Activated CD8-positive, alpha-beta memory T cell treated with anti-CD3 and anti-CD28 coated beads for 1 hour (primary cell): ENCODE measurements at places on chromosomes 11 and 22.

GRCh38 chr11:42802201-42802899, 509.4 kb upstream of the API5 start:
- no peak for DNase-seq

DNA sequence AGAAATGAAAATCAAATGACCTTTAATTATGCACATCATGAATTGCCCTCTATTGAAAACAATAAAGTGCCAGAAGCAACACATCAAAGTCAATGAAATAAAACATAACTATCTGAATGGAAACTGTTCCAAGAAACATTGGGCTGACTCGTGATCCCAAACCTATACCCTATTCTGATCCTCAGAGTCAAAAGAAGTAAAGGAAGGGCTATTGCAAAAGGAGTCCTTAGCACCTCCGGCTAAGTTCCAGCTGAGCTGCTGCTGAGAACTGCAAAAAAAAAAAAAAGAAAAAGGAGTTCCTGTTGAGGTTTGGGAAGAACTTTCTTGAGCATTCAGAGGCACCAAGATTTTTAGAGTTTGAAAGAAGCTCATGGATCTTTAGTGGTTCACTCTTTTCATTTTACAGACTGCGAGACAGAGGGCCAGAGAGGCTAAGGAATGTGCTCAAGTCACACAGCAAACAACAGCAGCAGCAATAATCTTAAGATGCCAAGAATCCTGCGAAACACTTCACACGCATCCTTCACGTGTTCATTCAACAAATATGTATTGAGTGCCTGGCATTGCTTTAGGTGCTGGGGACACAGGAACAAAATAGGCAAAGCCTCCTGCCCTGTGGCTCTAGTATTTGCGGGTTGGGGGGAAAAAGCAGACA, 841 bp upstream of the TMPRSS13 start:
- DNase-seq, result no peak

GRCh38 chr11:104992781-104993180, 24.4 kb upstream of the CASP4 start:
- DNase-seq, result no peak

DNA sequence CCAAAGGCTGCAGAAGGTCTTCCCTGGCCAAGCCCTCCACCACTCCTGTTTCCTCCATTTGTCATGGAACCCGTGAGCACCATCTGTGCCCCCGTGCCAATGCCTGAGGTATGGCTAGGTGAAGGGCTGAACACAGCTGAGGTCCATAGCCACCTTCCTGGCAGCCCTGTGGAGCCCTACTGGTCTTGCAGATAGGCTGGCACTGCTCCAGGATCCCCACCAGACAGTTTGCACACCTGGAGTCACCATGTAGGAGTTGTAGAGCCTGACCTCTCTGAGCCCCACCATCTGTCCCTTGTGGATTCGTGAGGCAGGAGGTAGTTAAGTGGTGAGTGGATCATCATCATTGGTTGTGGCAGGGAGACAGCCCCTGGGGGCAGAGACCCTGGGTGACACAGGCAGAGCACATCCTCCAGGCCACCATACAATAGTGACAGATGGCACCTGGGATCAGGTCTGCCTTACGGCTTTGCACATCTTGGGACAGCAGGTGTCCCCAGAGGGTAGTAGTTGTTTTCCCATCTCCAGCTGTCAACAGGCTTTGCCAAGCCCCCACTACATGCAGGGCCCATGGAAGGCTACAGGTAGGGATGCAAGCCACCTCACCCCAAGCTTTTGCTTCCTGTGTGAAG, 52.5 kb upstream of the SUSD2 start:
- DNase-seq, result no peak

DNA sequence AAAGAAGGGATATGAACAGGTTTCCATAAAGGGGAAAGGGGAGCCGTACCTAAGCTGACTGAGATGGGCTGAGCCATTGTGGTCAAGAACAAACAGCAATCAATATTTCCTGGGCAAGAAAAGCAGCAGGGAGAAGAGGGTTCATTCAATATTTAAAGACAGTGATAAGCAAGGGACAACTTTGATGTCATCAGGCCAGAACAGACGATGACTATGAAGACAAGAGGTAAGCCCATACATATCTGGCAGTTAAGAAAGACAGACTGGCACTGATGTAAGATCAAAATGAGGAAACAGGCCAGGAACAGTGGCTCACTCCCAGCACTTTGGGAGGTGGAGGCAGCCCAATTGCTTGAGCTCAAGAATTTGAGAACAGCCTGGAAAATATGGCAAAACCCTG, 2.4 kb downstream of the OR5A2 start:
- no peak for DNase-seq

GRCh38 chr11:67253872-67254624, 12.2 kb upstream of the GRK2 start:
- no peak for DNase-seq

DNA sequence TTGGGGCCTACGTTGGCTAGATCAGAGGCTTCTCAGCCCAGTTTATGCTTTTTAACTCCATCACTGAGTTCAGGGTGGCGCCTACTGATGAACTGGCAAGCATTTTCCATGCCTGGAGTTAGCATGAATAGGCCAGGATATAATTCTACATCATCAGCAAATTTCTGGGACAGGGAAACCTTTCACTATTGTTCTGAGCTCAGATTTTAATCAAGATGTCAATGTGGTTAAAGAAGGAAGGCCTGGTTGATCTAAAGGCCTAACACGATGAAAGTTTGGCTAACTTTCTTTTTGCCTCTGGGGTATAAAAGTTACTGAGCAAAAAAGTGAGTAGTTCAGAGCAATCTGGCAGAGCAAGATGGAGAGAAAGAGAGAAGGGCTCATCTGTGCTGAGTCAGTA, 21.7 kb upstream of the IFITM3 start:
- DNase-seq, result no peak

DNA sequence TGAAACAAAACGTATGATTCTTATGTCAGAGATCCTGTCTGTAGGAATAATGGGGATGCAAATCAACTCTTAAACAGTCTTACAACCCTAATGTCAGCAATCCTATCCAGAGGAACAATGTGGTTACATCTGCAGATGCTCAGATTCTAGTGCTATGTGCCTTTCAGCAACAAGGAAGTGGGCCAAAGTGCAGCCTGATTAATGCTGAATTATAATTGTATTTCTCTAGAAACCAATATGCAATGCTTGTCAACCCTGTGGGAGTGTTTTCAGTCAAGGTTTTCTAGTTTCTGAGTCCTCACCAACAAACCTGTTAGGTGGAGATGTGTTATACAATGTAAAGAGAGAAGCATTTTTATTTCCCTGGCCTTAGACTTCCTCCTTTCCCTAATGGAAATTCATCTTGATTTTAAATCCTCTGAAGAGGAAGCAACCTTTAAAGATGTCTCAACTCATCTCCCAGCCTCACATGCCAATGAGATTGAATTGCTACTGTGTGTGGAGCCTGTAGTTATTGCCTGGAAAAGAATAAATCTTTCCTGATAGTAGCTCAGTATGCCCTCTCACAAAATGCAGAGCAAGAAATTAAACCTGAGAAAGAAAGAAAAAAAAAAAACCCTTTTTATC, 26.2 kb upstream of the TMEM123 start:
- DNase-seq, result no peak
